ENCODE measurements at places on chromosomes 6 and 20.

DNA sequence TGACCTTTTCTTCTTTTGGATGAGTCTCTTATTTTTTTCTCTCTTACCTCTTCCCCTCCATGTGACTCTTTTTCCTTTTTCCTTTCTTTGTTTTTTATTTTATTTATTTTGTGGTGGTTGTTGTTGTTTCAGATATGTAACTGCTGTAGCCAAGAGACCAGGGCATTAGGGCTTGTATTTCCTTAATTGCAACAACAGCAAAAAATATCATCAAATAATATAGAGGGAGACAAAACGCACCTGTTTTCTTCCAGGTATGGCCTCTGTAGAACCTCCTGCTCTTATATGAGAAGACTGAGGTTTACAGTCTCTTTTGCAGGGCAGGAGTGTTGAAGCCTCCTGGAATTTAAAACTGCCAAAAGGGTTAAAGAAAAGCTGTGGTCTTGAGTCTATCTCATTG is 149.3 kb downstream of the SYNDIG1 start:
- no peak for DNase-seq

GRCh38 chr6:8875986-8876385 is 440.6 kb upstream of the SLC35B3 start:
- DNase-seq, result no peak

GRCh38 chr20:14489544-14489943 is 152.1 kb upstream of the FLRT3 start:
- DNase-seq, result no peak

DNA sequence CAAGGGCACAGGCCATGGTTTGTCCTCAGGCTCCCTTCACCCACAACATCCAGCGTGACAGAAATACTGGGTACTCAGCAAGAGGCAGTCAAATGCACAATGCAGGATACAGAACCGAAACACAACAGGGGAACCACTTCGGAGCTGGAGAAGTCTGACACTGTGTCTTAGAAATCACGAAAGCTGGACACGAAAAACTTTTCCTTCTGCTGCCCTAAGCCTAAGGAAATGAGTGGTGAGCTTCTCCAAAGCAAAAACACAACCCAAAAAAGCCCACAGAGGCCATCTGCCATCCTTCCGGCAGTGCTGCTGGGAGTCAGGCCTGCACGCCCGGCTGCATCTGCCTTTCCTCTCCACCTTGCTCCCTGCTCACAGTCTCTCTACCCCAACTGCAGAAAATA is 106.3 kb downstream of the SLC23A2 start:
- no peak for DNase-seq

DNA sequence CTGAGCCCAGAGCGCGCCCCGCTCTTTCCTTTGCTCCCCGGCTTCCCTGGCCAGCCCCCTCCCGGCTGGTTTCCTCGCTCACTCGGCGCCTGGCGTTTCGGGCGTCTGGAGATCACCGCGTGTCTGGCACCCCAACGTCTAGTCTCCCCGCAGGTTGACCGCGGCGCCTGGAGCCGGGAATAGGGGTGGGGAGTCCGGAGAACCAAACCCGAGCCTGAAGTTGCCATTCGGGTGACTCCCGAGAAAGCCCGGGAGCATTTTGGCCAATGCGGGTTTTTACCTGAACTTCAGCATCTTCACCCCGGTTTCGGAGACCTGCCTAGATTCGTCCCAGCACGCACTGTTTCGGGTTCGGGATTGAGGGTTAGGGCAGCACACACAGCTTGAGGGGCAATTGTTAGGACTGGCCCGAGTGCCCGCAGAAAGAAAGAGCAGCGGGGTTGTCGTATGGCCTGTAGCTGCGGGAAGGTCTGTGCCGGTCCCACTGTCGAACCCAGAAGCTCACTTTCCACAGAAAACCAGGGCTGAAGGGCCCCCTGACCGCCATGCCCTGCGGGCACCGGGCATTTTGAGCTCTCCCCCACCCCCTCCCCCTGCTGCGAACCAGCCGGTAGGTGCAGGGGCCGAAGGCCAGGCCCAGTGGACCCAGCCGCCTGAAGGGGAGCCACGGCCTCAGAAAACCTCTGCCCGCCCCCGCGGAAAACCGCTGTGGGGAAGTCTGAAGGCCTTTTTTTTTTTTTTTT is 2.1 kb downstream of the FOXP4 start:
- DNase-seq, result no peak

- DNase-seq, result peak; percentile 85
These were observed 6.0 kb downstream of the CCN5 start for GRCh38 chr20:44720997-44721784.

Measured in HFFc6 (cell line).